ENCODE measurements at places on chromosomes 5 and 9.

DNA sequence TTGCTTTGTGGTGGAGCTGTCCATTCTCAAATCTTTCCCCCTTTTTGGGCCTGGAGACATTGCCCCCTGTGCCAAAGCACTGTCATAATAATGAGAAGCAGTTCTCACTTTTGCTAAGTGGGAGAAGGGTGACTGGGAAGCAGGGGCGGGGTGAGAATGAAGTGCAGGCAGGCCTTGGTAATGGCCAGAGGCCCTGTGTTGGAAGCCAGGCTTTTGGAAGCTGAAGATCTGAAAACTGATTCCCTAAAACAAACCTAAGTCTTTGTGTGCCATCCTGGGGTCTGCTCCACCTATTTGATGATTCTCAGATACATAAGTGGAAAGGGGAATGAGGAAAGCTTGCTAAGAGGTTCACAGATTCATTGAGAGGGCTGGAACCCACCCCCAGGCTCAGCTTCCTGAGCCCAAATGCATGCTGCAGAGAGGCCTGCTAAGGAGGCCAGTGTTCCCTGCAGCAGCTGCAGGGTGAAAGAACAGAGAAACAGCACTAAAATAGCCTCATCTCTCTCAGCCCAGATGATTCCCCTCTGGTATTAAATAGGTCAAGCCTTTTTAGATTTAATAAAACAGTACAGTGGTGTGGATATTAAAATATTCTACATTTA is 75.0 kb downstream of the NSG2 start:
- DNase-seq, result no peak

DNA sequence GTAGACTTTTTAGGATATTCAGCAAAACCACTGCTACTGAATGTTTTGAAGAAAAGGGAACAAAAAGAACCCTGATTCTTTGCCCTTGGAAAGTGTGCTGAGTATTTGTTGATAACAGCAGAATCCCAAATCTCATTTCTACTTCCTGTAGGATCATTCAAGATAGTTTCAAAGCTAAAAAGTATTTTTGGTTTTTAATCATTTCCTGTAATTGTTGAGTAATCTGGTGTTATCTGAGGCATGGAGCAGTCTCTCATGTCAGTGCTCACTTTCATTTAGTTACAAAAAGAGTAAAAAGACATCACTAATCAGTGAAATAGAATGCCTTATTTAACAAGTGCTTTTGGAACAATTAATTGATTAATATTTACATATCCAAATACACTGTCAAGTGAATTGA is 56.1 kb downstream of the ITGA2 start:
- no peak for DNase-seq

DNA sequence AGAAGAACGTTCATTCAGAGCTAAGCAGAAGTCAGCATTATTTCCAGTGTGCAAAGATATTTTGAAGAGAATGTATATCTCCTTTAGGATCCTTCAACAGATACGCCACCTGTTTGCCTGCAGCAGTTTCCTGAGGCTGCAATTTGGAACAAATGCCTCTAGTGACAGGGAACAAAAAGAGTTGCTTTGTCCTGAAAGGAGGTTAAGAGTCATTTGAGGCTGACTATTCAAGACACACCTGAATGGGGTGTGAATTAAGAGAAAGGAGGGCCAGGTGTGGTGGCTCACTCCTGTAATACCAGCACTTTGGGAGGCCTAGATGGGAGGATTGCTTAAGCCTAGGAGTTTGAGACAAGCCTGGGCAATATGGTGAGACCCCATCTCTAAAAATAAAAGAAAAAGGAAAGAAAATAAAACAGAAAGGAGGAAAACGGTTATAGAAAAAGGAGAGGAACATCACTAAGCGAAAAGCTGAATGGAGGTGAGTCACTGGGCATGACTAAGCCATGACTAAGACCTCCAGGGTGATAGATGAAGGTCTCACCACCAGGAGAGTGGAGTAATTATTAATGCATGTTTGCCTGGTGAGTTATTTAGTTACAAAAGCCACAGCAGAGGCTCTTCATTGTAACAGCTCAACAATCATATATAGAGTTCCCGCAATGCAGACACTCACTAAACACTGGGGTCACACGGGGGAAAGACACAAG is 255.2 kb upstream of the TNC start:
- DNase-seq, result no peak

- no peak for DNase-seq
Observed at GRCh38 chr9:119701651-119702050, 332.4 kb upstream of the BRINP1 start.

DNA sequence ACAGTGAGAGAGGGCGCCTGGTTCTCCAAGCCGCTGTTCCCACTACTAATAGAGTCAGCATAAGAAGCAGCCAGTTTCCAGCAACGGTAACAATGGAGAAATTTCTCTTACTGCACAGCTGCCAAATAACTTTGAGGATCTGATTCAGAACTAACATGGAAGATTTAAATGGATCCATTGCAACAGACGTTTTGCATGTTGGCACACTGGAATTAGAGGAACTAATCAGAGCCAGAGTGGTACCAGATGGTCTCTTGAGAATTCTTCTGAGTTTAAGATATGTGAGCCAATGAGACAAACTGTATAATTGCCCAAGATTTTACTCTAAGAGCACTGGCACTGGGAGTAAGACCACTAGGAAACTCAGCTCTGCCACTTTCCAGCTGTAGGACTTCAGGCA is 186.5 kb downstream of the EFNA5 start:
- DNase-seq, result no peak
